ENCODE measurements at places on chromosomes 5 and 9.

DNA sequence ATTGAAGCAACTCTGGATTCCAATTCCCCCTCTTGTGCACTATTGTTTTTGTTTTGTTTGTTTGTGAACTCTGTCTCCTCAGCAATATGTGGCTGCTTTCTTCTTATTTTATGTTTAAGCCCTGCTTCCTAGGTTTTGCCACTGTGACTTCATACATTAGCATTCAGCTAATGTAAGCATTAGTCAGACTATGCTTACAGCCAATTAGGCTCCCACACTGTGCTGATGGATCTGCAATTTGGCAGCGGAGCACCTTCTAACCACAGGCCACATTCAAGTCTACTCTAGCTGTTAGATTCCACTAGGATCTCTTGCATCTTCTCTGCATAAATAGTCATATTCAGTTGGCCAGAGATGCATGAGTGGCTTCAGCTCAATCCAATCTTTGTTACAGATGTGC, 9.6 kb upstream of the BICD2 start:
- no peak for DNase-seq

DNA sequence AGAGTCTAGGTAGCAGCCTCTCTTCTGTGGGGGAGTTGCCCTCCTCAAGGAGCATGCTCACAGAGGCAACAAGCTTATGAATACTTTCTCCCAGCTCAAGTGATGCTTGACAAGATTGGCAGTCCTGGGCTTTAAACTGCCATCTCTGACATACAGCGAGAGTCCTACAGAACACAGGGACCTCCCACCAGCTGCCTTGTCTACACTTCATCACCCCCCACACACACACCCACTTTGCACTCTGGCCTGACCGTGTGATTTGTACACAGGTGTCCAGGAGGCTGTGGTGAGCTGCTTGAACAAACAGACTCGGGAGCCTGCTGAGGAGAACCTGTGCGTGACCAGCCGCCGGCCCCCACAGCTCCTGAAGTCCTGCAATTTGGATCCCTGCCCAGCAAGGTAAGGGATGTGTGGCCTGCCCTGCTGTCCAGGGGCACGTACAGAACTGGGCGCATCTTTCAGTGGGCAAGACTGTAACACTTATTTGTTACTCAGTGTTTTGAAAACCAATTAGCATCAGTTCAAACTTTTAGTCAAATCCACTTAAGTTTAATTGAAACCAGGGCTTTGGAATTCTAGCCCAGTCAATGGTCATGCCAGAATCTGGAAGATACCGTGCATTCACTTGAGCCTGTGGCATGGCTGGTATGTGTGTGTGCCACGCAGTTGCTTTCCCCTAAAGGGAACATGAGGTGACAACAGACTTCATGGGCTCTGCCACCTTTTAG, 247.5 kb downstream of the ADAMTSL1 start:
- DNase-seq = no peak

DNA sequence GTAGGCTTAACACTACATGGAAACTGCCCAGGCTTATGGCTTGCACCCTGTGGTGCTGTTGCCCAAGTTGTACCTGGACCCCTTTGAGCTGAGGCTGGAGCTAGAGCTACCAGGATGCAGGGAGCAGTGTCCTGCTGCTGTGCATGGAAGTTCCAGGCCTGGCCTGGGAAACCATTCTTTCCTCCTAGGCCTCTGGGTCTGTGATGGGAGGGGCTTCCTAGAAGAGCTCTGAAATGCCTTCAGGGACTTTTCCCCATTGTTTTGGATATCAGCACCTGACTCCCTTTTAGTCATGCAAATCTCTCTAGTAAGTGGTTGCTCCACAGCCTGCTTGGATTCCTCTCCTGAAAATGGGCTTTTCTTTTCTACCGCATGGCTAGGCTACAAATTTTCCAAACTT, 7.9 kb upstream of the HRH2 start:
- no peak for DNase-seq

DNA sequence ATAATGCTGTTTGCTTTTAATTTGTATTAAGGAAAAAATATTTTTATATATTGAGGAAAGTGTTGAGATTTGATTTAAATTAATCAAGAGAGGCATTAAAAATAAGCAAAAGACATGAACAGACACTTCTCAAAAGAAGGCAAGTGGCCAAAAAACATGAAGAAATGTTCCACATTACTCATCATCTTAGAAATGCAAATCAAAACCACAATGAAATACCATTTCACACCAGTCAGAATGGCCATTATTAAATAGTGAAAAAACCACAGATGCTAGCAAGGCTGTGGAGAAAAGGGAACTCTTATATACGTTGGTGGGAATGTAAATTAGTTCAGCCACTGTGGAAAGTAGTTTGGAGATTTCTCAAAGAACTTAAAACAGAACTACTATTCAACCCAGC, 45.9 kb downstream of the RANBP17 start:
- no peak for DNase-seq

- no peak for DNase-seq
Measured at GRCh38 chr9:114680259-114681001, 1.6 kb downstream of the TEX48 start.

GRCh38 chr5:73302797-73303147, 129.8 kb downstream of the TMEM174 start:
- no peak for DNase-seq

GRCh38 chr9:93730648-93731047, 154.3 kb downstream of the PHF2 start:
- DNase-seq = no peak

Measured in KG1 (cell line).